Spleen (tissue), 13 donors: ENCODE measurements at places on chromosomes 1 and 21.
A peak's percentile ranks its signal among the peaks of the same experiment; 100 is the strongest.

DNA sequence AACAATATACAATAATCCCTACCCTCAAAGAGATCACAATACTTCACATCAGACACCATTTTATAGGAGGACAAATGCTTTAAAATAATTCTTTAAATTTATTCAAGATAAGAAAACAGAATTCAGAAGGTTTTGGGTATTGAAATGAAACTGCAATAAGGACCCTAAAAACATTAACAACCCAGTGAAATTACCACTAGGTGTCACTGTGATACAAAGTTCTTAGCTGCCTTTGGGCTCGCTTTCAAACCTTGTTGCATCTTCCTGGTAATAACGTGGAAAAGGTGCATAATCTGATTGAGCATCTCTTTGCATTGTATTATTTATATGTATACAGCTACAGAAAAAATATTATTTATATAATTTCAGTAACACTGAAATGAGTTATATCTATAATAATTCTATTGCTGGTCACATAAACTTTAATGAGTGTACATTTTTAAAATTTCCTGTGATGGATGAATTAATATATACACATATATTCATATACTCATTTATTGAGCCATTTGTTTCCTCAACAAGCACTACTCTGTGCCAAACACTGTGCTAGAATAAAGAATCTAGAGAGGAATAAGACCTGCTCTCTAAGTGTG, 185.2 kb downstream of the FAF1 start:
- no peak for DNase-seq
- peaks cover 9% of the 10 kb centered on the region for H3K4me1 ChIP-seq
- H3K27me3 ChIP-seq, result no peaks in the 10 kb centered on the region

GRCh38 chr1:35644204-35644603, 2.9 kb upstream of the PSMB2 start:
- no peaks in the 10 kb centered on the region for H3K27me3 ChIP-seq
- no peaks in the 10 kb centered on the region for H3K36me3 ChIP-seq
- H3K4me1 ChIP-seq, result peaks cover 20% of the 10 kb centered on the region
- no peak for DNase-seq
- H3K27ac ChIP-seq, result no peak overlapping the region

- H3K4me3 ChIP-seq, result no peak overlapping the region
- DNase-seq, result no peak
- H3K36me3 ChIP-seq, result no peaks in the 10 kb centered on the region
- H3K27ac ChIP-seq, result no peak overlapping the region
- peaks cover 9% of the 10 kb centered on the region for H3K4me1 ChIP-seq
Measured at GRCh38 chr1:210237479-210237878, 4.9 kb downstream of the SERTAD4 start.

- DNase-seq, result no peak
- H3K4me3 ChIP-seq, result no peak overlapping the region
- H3K27me3 ChIP-seq, result no peaks in the 10 kb centered on the region
- no peaks in the 10 kb centered on the region for H3K36me3 ChIP-seq
Measured at GRCh38 chr1:173268786-173269277, 61.7 kb upstream of the TNFSF4 start.

GRCh38 chr1:171635661-171636060, 13.6 kb downstream of the MYOCOS start:
- H3K4me1 ChIP-seq, result no peaks in the 10 kb centered on the region
- no peak for DNase-seq
- H3K4me3 ChIP-seq, result no peak overlapping the region
- no peak overlapping the region for H3K27ac ChIP-seq
- H3K36me3 ChIP-seq, result no peaks in the 10 kb centered on the region

DNA sequence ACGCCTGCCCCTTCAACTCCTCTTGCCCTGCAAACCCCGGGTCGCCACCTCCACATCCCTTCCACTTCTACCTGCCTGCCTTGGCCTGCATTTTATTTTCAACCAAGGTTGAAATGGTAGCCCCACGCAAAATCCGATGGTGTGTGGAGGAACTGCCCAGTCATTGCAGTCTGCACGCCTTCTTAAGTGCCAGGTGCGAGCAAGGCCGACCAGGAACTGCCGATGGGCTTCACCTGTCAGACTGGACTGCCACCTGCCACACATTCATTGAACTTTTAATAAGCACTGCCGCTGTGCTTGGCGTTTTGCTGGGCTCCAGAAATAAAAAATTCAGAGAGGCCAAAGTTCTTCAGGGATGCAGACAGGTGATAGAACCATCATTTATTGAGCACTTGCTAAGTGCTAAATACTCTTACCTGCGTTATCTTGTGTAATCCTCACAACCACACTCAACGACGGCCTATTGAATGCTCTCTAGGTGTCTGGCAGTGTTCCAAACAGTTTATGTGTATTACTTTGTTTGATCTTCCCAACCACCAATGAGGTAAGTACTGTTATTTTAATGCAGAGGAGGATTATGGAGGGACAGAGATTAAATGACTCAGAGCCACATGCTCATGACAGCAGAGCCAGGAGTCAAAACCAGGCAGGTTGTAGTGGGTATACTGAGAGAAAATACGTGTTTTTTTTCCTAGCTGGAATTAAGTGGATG, 36.2 kb downstream of the CACHD1 start:
- H3K4me1 ChIP-seq, result peaks cover 22% of the 10 kb centered on the region
- peak overlapping the region; percentile 32 for H3K4me3 ChIP-seq
- no peak overlapping the region for H3K27ac ChIP-seq
- no peaks in the 10 kb centered on the region for H3K36me3 ChIP-seq
- DNase-seq, result no peak
- peaks cover 12% of the 10 kb centered on the region for H3K27me3 ChIP-seq

GRCh38 chr1:184504040-184504954, 117.5 kb downstream of the C1orf21 start:
- no peak for DNase-seq
- peaks cover 18% of the 10 kb centered on the region for H3K4me1 ChIP-seq
- H3K36me3 ChIP-seq, result no peaks in the 10 kb centered on the region
- H3K27me3 ChIP-seq, result no peaks in the 10 kb centered on the region
- no peak overlapping the region for H3K4me3 ChIP-seq
